ENCODE measurements at places on chromosomes 4 and X.

- ATAC-seq: no peak
- no peaks in the 10 kb centered on the region for H3K27me3 ChIP-seq
- H3K36me3 ChIP-seq: no peaks in the 10 kb centered on the region
- no peak overlapping the region for H3K4me3 ChIP-seq
- no peaks in the 10 kb centered on the region for H3K4me1 ChIP-seq
- H3K27ac ChIP-seq: no peak overlapping the region
These were observed 598.2 kb upstream of the NDST4 start for GRCh38 chr4:115711575-115711974.

DNA sequence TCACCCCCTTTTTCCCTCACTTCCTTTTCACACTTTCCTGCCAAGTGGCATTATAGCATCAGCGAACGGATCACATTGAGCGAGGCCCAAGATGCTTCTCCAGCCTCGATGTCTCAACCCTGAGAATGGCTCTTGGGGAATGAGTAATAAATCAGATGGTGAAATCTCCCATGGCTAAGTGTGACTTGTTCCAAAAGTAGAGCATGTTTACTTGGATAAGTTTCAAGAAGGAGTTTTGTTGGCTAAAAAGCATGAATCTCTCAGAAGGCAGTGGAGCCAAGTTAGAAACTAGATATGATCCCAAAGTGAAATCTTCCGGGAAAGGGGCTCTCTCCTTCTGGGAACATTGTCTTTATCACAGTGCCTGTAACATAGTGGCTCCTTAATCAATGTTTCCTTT lies 316.3 kb downstream of the CAMK2D start:
- H3K27me3 ChIP-seq: peaks cover 9% of the 10 kb centered on the region
- H3K4me3 ChIP-seq: no peak overlapping the region
- H3K36me3 ChIP-seq: peaks cover 5% of the 10 kb centered on the region
- H3K27ac ChIP-seq: no peak overlapping the region
- peaks cover 8% of the 10 kb centered on the region for H3K4me1 ChIP-seq

GRCh38 chrX:22616867-22617266 lies 344.2 kb downstream of the CBLL2 start:
- ATAC-seq: no peak
- H3K4me1 ChIP-seq: no peaks in the 10 kb centered on the region
- no peak overlapping the region for H3K27ac ChIP-seq

- H3K4me1 ChIP-seq: no peaks in the 10 kb centered on the region
- no peak overlapping the region for H3K4me3 ChIP-seq
- no peaks in the 10 kb centered on the region for H3K27me3 ChIP-seq
- no peaks in the 10 kb centered on the region for H3K36me3 ChIP-seq
- no peak for ATAC-seq
These were observed 991.8 kb upstream of the SLIT2 start for GRCh38 chr4:19259920-19260319.

DNA sequence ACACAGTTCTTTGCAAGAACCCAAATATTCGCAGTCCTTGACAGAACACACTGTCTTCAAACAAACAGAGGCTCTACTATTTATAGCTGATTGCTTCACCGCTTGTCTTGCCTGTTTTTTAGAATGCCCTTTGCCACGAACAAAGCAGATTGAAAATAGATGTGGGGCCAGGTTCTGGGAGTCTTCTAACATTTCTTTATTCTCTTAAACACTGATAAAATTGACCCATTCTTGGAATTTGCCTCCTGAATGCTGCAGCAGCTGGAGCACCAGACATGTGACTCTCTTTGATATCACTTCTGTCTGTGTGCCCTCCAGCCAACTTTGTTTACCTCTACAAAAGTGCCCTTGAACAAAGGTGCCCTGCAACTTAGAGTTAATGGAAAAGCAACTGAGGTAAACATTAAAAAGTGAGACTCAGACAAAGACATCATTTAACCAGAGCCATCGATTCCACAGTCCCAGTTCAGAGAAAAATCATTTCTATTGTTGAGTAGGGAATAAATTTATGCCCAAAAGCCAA lies 64.2 kb upstream of the SPP1 start:
- H3K4me1 ChIP-seq: no peaks in the 10 kb centered on the region
- peaks cover 19% of the 10 kb centered on the region for H3K27me3 ChIP-seq
- no peak for ATAC-seq
- no peak overlapping the region for H3K27ac ChIP-seq

DNA sequence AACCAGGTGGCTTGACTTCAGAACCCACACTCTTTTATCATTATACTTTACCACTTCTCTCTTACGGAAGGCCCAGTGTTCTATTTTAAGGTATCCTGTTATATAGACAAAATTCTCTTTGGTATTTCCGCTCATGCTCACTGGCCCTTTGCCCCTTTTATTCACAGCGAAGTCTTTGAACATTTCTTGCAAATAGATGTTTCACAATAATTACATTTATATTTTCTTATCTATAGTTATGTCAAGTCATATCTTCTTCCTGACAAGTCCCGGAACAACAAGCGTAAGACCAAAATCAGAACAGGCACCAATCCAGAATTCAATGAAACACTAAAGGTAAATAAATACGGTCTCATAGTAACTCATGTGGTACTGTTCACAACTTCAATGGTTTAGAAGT lies 102.0 kb downstream of the SYTL5 start:
- H3K4me1 ChIP-seq: no peaks in the 10 kb centered on the region
- ATAC-seq: no peak
- H3K36me3 ChIP-seq: no peaks in the 10 kb centered on the region
- H3K27me3 ChIP-seq: no peaks in the 10 kb centered on the region
- no peak overlapping the region for H3K27ac ChIP-seq

GRCh38 chr4:99209671-99210070 lies 9.4 kb downstream of the ADH6 start:
- H3K27me3 ChIP-seq: no peaks in the 10 kb centered on the region
- no peaks in the 10 kb centered on the region for H3K4me1 ChIP-seq
- H3K36me3 ChIP-seq: no peaks in the 10 kb centered on the region
- H3K4me3 ChIP-seq: no peak overlapping the region
- ATAC-seq: no peak

GRCh38 chr4:154631828-154632227 lies 19.4 kb upstream of the FGG start:
- no peaks in the 10 kb centered on the region for H3K4me1 ChIP-seq
- peaks cover 9% of the 10 kb centered on the region for H3K27me3 ChIP-seq
- H3K36me3 ChIP-seq: no peaks in the 10 kb centered on the region
- no peak for ATAC-seq

DNA sequence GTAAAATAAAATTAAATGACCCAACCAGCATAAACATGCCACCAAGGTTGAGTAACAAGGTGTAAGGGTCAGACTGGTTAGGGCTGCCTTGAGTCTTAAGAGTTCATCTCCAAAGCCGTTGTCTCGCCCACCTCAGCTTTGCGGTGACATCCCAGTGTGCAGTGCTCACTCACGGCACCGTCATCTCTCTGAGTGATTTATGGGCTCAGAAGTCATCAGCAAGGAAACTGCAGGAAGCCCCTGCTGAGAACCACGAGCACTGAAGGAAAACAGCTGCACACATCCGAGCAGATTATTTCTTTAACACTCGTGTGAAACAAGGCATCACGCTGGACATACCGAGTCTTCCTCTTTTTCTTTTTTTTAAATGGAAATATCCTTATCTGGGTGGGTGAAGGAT lies 411.1 kb downstream of the TRIML1 start:
- H3K4me3 ChIP-seq: no peak overlapping the region
- no peaks in the 10 kb centered on the region for H3K4me1 ChIP-seq
- no peaks in the 10 kb centered on the region for H3K27me3 ChIP-seq
- no peak overlapping the region for H3K27ac ChIP-seq
- no peak for ATAC-seq
- no peaks in the 10 kb centered on the region for H3K36me3 ChIP-seq

- no peak overlapping the region for H3K4me3 ChIP-seq
- ATAC-seq: no peak
- H3K27ac ChIP-seq: no peak overlapping the region
- H3K36me3 ChIP-seq: no peaks in the 10 kb centered on the region
- H3K4me1 ChIP-seq: no peaks in the 10 kb centered on the region
These were observed 210.1 kb downstream of the PCDH7 start for GRCh38 chr4:30930276-30930675.

- no peaks in the 10 kb centered on the region for H3K4me1 ChIP-seq
- peaks cover 29% of the 10 kb centered on the region for H3K36me3 ChIP-seq
- H3K27me3 ChIP-seq: no peaks in the 10 kb centered on the region
- no peak overlapping the region for H3K27ac ChIP-seq
- no peak overlapping the region for H3K4me3 ChIP-seq
These were observed 4.6 kb downstream of the P2RY4 start for GRCh38 chrX:70255452-70255851.

- H3K27ac ChIP-seq: no peak overlapping the region
- peaks cover 6% of the 10 kb centered on the region for H3K4me1 ChIP-seq
- H3K4me3 ChIP-seq: no peak overlapping the region
- H3K27me3 ChIP-seq: no peaks in the 10 kb centered on the region
- no peak for ATAC-seq
- peaks cover 5% of the 10 kb centered on the region for H3K36me3 ChIP-seq
These were observed 93.7 kb downstream of the CLNK start for GRCh38 chr4:10590896-10591295.

DNA sequence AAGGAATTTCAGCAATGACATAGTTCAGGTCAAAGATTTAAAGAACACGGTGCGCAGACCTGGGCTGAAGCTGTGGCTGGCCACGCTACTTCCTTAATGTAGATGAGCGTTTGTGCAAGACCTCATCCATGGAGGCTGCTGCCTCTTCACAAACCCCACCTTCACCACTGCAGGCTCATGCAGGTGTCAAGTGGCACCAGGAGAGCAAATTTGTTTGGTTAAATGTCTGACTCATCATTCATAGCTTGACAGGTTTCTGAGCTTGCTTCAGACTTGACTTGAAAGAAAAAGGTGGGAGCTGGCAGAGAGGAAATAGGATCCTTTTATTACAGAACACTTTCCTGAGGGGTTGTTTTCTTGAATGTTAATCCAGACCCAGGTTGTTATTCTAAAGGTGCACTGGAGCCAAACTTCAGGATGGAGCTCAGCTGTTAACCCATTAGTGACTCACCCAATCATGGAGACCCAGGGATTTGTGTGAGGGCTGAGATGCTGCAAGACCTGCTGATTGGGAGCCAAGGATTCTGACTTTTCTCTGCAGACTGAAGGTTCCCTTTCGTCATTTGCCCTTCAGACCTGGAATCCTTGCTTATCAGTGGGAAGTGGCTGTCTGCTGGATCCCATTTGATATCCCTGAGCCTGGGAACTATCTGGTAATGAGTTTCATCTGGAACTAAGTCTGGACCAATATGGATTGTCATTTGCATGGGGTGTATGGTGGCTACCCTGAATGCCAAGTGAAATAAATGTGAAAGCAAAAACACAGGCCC lies 315.3 kb downstream of the PTTG2 start:
- H3K27me3 ChIP-seq: no peaks in the 10 kb centered on the region
- no peaks in the 10 kb centered on the region for H3K4me1 ChIP-seq
- no peaks in the 10 kb centered on the region for H3K36me3 ChIP-seq

- no peak overlapping the region for H3K27ac ChIP-seq
- no peak overlapping the region for H3K4me3 ChIP-seq
- no peaks in the 10 kb centered on the region for H3K4me1 ChIP-seq
- ATAC-seq: no peak
- peaks cover 6% of the 10 kb centered on the region for H3K27me3 ChIP-seq
These were observed 22.1 kb upstream of the HSD17B10 start for GRCh38 chrX:53456254-53456653.

GRCh38 chrX:20729416-20729815 lies 462.7 kb upstream of the RPS6KA3 start:
- H3K4me1 ChIP-seq: no peaks in the 10 kb centered on the region
- H3K4me3 ChIP-seq: no peak overlapping the region
- no peak overlapping the region for H3K27ac ChIP-seq
- ATAC-seq: no peak

GRCh38 chr4:67871867-67872266 lies 11.9 kb downstream of the TMPRSS11D start:
- no peak for ATAC-seq
- H3K27ac ChIP-seq: no peak overlapping the region
- H3K4me3 ChIP-seq: no peak overlapping the region

- H3K27me3 ChIP-seq: peaks cover 7% of the 10 kb centered on the region
- no peak overlapping the region for H3K4me3 ChIP-seq
- no peak for ATAC-seq
- H3K4me1 ChIP-seq: peaks cover 17% of the 10 kb centered on the region
- H3K27ac ChIP-seq: no peak overlapping the region
These were observed 5.3 kb downstream of the PLXNB3 start for GRCh38 chrX:153769158-153769864.

GRCh38 chrX:125262836-125263235 lies 56.8 kb upstream of the TEX13C start:
- no peak overlapping the region for H3K27ac ChIP-seq
- no peak for ATAC-seq
- no peaks in the 10 kb centered on the region for H3K4me1 ChIP-seq
- no peak overlapping the region for H3K4me3 ChIP-seq
- no peaks in the 10 kb centered on the region for H3K27me3 ChIP-seq

- no peaks in the 10 kb centered on the region for H3K36me3 ChIP-seq
- no peak for ATAC-seq
- no peak overlapping the region for H3K27ac ChIP-seq
- H3K4me3 ChIP-seq: no peak overlapping the region
- H3K27me3 ChIP-seq: no peaks in the 10 kb centered on the region
These were observed 7.2 kb downstream of the RAB28 start for GRCh38 chr4:13476915-13477314.

DNA sequence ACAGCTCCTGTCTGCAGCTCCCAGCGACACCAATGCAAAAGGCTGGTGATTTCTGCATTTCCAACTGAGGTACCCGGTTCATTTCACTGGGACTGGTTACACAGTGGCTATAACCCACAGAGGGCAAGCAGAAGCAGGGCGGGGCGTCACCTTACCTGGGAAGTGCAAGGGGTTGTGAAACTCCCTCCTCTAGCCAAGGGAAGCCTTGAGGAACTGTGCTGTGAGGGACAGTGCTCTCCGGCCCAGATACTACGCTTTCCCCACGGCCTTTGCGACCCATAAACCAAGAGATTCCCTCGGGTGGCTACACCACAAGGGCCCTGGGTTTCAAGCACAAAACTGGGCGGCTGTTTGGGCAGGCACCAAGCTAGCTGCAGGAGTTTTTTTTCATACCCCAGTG lies 218.9 kb downstream of the PPP3CA start:
- H3K36me3 ChIP-seq: peaks cover 41% of the 10 kb centered on the region
- no peak overlapping the region for H3K4me3 ChIP-seq
- no peaks in the 10 kb centered on the region for H3K27me3 ChIP-seq
- ATAC-seq: no peak

DNA sequence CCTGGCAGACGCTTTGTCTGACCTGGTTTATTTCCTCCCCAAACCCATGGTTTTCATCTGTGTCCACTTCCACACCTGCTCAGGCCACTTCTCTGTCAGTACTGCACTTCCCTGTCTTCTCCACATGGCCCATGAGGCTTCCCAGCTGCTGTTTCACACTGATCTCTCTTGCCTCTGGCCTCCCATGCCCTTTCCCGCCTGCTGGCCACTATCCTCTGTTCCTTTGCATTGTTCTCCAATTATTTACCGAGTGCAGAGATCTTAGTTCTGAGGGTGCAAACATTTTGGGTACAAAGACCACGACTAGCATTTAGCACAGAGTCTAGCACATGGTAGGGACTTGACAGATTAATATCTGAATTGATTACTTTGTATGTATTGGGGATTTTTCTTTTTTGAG lies 174.8 kb upstream of the NPY2R start:
- H3K27me3 ChIP-seq: no peaks in the 10 kb centered on the region
- no peak overlapping the region for H3K27ac ChIP-seq
- H3K4me3 ChIP-seq: no peak overlapping the region
- no peak for ATAC-seq
- H3K36me3 ChIP-seq: no peaks in the 10 kb centered on the region

GRCh38 chrX:17635231-17635630 lies 102.1 kb upstream of the SCML1 start:
- H3K27me3 ChIP-seq: no peaks in the 10 kb centered on the region
- H3K27ac ChIP-seq: no peak overlapping the region
- ATAC-seq: no peak
- H3K4me3 ChIP-seq: no peak overlapping the region
- H3K36me3 ChIP-seq: no peaks in the 10 kb centered on the region
